Thymus (tissue), 14 donors: ENCODE measurements at places on chromosomes 11 and 22. TPM values are rescaled to one million over a fixed set of nuclear protein-coding genes. Genes with fewer than 3 reads are reported as not detected.

LDHAL6A gene
- not detected for total RNA-seq

DNA sequence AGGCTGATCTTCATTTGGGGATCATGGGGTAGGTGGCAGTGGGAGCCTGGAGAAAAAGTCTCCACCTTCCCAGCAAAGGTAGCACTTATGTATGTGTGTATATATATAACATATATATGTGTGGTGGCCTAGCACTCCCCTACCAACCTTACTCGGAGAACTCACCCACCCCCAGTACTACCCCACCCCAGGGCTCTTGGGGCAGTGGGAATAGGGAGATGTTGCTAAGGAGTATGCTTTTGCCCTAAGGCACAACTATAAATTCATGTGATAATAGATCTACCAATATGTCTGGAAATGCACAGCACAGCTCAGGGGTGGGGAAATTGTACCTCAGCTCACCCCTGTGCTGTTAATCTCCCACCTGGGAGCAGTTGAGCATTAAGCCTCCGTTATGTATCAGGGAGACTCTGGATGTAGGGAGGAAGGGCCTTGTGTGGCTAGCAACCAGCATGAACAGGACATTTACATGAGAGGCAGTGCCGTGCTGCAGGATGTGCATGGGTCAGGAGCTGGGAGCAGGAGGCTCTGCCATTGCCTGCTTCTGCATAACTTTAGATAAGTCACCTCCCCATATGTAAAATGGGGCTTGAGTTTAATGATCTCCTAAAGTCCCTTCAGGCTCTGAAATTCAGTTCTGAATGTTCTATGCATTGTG, 57.3 kb downstream of the C11orf91 start:
- no peaks in the 10 kb centered on the region for H3K4me1 ChIP-seq
- H3K36me3 ChIP-seq, result no peaks in the 10 kb centered on the region
- H3K27me3 ChIP-seq, result no peaks in the 10 kb centered on the region
- no peak overlapping the region for H3K4me3 ChIP-seq

GRCh38 chr11:8105666-8106065, 24.7 kb downstream of the TUB start:
- no peak overlapping the region for H3K4me3 ChIP-seq
- H3K36me3 ChIP-seq, result no peaks in the 10 kb centered on the region
- no peak for DNase-seq
- no peaks in the 10 kb centered on the region for H3K27me3 ChIP-seq

NCAM1 gene
- total RNA-seq, result 0.47 TPM

- peaks cover 23% of the 10 kb centered on the region for H3K36me3 ChIP-seq
- H3K4me1 ChIP-seq, result no peaks in the 10 kb centered on the region
- no peak overlapping the region for H3K27ac ChIP-seq
- no peak overlapping the region for H3K4me3 ChIP-seq
- H3K27me3 ChIP-seq, result no peaks in the 10 kb centered on the region
- DNase-seq, result no peak
These were observed 15.9 kb downstream of the CHID1 start for GRCh38 chr11:894575-895201.

CD3D gene
- 1,261 TPM for total RNA-seq

- H3K4me3 ChIP-seq, result no peak overlapping the region
- H3K4me1 ChIP-seq, result no peaks in the 10 kb centered on the region
These were observed 233.6 kb downstream of the FAM76B start for GRCh38 chr11:95556011-95556341.

DNA sequence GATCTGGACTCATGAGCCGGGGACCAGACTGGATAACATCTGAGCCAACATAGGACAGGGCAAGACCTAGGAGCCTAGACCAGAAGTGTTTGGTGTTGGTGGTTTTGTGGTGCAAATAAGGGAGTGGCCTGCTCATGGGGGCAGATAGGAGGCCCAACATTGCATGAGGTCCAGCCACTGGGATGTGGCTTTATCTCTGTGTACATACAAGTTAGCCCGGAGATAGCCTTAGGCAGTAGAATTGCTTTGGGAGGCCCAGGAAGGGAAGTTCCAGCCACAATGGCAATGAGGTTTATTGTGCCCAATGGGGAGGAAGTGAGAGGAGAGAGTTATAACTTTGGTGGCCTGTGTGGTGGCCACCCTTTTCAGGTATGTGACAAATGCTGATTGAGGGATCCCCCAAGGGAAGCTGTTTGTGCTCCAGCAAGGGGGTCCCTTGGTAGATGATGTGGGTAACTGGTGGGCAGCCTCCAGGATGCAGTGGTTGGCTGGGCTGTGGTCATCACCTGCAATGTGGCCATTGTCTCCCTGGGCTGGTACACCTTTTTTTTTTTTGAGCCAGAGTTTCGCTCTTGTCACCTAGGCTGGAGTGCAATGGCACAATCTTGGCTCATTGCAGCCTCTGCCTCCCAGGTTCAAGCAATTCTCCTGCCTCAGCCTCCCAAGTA, 6.4 kb downstream of the LMO2 start:
- H3K4me1 ChIP-seq, result no peaks in the 10 kb centered on the region
- peaks cover 2% of the 10 kb centered on the region for H3K27me3 ChIP-seq
- H3K4me3 ChIP-seq, result no peak overlapping the region
- no peak for DNase-seq
- H3K36me3 ChIP-seq, result no peaks in the 10 kb centered on the region

GRCh38 chr22:43783777-43784176, 28.3 kb downstream of the EFCAB6 start:
- no peak for DNase-seq
- no peaks in the 10 kb centered on the region for H3K4me1 ChIP-seq
- no peak overlapping the region for H3K4me3 ChIP-seq
- no peaks in the 10 kb centered on the region for H3K27me3 ChIP-seq
- H3K36me3 ChIP-seq, result no peaks in the 10 kb centered on the region

DNA sequence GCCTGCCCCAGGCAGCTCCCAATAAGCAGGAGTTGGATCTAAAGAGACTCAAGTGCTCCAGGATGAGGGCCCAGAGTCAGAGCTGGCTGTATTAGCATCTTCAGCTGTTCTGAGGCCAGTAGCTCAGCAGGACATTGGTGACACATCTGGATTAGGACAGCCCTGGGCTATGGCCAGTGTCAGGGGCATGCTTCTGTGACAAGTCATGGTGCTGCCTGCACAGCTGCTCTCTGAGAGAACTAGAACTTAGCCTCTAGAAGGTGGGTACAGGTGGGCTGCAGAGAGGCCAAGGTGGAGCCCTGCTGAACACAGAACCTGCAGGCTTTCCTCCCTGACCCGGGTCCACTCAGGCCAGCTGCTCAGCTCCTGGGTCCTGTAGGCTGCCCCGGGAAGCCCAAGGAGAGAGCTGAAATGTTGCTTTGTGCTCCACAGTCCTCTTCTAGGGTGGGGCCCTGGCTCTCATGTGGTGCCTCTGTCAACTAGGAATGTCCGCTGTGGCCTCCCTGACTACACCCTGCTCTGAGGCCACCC, 426.9 kb downstream of the SOX6 start:
- H3K27ac ChIP-seq, result no peak overlapping the region
- no peaks in the 10 kb centered on the region for H3K4me1 ChIP-seq
- DNase-seq, result no peak
- H3K27me3 ChIP-seq, result no peaks in the 10 kb centered on the region
- H3K4me3 ChIP-seq, result no peak overlapping the region
- H3K36me3 ChIP-seq, result no peaks in the 10 kb centered on the region

DNA sequence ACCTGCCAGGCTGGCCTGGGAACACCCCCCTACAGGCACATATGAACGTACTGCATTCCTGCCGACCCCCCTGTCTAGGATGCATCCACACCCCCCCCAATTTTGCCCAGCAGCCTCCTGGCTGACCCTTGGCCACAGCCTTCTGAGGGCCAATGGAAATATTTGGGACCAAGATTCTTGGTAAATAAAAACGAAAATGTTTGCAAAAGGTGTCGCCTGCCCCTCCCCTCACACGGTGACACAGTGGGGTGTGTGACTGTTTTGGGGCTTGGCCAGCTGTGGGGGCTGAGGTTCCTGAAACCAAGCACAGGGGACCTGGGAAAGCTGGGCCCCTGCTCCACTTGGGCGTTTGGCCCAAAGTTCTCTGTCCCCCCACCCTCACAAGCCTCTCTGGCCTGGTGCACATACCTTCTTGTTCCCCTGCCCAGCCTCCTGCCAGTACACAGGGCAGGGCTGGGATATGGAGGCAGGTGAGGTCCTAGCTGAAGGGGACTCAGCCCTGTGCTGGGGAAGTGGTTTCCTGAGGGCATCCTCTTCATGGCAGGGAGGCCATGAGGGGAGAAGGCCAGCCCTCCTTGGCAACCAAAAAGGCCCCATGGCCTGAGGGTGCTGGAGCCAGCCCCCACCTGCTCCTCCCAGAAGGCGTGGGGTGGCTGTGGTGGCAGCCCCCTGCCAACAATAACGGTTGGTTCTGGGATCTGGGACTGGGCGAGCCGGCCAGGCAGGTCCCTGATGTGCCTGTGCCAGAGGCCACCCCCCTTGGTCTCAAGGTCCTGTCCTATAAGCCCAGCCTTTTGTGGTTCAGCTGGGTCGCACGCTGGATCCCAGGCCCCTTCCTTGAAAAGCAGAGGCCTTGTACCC, 2.1 kb upstream of the CRACR2B start:
- peaks cover 69% of the 10 kb centered on the region for H3K4me1 ChIP-seq
- no peak for DNase-seq
- H3K27ac ChIP-seq, result no peak overlapping the region
- H3K27me3 ChIP-seq, result peaks cover 45% of the 10 kb centered on the region
